ENCODE measurements at places on chromosomes 3 and 15.
A peak's percentile ranks its signal among the peaks of the same experiment; 100 is the strongest.

GRCh38 chr15:90142216-90143165 is 40.2 kb upstream of the IDH2 start:
- no peak for DNase-seq

GRCh38 chr3:178434206-178434805 is 101.9 kb upstream of the KCNMB2 start:
- no peak for DNase-seq

- no peak for DNase-seq
Measured at GRCh38 chr15:52234596-52235541, 43.7 kb upstream of the GNB5 start.

DNA sequence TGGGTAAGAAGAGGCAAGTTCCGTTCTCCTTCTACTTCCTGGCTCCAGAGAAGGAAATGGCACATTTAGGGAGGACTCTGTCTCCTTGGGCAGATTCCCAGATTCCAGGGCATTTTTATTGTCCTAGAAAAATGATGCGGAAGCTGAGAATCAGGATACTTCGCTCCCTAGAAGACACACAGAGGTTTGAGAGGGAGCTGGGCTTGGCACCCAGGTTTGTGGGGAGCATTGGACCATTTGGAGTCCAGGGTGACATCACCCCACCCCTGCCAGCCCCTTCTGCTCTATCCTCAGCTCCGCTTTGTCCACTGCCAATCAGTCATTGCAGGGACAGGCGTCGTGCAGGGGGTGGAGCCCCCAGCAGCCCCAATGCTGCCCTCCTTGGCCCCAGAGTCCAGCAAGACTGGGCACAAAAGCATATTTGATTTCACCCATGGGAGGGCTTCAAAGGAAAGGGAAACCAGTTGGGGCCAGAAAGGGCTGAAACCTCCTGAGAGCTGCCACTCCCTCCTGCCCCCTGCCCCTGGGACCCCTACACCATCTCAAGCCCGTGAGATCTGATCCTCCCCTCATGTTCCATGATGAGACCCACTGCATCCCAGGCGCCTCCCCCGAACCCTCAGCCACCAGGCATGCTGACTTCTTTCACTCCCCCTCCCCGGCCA is 129.8 kb upstream of the MEF2A start:
- no peak for DNase-seq

DNA sequence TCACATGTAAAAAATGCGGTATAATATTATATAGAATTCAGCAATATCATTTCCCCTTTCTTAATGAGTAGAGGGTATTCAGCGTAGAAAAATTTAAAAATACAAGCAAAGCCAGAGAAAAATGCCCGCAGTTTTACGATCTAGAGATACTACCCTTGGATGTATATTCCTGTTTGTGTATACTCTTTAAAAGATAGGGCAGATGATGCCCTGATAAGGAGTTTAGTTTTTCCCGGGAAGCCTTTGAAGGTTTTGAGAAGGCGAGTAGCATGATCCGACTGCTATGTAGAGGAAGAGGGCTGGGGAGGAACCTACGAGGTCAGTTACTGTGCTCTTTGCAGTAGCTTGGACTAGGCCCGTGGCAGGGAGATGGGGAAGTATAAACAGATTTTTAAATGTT is 1.2 kb downstream of the YEATS2 start:
- DNase-seq: no peak

DNA sequence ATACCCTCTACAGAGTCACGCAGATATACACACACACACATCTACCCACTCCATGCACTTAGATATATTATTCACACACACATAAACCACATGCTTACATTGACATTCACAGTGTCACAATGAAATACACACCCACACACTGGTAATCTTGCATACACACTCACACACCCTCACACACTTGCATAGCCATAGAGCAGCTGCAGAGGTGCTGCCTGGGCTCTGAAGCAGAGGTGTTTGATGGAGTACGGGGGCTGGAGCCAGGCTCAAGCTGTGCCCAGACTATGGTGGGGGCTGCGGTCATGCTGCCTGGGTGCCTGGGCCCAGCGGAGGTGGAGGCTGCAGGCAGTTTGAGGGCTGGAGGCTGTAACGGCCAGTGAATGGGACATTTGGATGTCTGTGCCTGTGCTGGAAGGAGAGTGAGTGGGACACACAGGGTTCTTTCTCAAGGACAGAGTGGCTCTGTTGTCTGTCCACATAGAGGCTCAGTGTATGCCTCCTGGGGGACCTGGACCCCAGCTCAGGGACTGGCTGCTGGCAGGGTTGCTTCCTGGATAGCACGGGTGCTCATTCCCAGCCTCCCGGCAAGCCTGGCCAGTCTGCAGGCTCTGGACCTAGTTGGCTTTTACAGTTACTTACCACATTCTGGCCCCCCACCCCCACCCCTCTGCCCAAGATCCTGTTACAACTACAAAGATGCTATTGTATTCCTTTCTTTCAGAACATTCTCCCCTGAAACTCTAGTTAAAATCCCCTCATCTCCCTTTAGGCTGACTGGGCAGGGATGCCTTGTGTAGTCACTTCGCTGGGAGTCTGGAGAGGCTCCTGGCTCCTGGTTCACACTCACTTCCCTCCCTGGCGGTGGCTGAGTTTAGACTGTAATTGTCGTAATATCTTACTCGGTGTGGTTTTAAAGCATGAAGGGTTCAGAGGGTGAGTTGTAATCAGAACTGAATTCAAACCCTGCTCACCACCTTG is 12.5 kb downstream of the GASK1A start:
- DNase-seq: peak; percentile 67

- no peak for DNase-seq
Measured at GRCh38 chr3:60079076-60079475, 1029.3 kb upstream of the CFAP20DC start.

- no peak for DNase-seq
Measured at GRCh38 chr3:134407239-134407625, 33.0 kb upstream of the AMOTL2 start.

DNA sequence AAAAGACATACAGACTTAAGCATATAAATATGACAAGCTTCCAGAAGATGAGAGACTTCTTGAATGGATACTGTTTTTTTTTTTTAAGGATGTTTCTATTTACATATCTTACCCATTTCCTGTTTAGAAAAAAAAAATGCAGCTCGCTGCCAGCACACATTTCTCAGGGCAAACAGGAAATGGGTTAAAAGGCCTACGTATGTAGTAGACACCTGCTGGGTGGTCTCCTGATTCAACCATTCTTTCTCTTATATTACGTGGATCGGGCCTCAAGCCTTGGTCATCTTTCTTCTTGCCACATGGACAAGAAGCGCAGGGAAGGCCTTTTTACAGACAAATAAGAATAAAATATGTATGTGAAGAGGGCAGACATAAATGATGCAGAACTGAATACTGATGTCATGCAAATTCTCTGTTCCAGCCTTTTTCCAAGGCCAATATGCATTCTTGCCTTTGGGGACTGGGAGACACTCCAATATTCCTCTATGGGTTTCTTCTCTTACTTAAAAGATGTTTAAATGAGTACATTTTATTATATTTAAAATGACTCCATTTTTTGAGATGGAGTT is 35.0 kb upstream of the TJP1 start:
- no peak for DNase-seq

DNA sequence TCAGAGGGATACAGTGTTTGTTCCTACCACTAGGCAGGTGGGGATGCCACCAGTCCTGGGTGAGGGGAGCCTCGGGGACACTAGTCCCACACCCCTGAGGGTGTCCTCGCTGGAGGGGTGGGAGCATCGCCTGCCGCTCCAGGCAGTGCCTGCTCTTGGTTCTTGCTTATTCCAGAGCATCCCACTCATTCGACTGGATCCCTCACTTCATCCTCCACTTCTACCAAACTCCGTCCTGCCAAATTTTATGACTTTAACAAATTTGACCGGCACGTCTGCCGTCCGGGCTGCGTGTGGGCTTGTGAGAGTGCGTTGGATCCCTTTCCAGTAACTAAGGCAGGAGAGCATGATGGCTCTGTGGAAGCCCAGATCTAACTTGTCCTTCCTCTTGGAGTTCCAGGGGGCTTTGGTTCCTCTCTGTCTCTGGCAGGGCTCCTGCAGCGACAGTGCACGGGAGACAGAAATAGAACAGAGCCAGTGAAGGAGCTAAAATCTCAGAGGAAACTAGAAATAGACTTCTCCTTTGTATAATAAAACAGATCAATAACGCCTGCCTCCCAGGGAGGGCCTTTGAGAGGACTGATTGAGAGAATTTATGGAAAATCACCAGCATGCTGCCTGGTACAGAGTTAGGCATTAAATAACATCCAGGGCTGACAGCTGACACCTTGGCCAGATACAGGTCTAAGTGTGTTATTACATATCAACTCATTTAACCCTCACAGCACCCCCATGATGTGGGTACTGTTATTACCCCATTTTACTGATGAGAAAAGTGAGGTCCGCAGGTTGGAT is 34.5 kb downstream of the MGLL start:
- DNase-seq: no peak

DNA sequence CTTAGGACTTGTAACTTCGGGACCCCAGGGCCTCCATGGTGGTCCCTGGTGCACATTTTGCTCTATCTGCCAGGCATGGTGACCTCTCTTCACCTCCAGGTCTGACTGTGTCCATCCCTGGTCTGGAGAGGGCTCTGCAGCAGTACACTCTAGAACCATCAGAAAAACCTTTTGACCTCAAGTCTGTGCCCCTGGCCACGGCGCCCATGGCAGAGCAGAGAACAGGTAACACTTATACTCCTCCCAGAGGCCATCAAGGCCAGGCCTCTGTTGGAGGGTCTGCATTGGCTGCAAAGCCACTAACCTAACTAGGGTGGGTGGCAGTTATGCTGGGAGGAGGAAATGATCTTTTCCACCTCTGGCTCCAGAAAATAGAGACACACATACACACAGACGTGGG is 10.3 kb upstream of the HMCES start:
- no peak for DNase-seq

- DNase-seq: no peak
Measured at GRCh38 chr15:52491472-52491871, 37.2 kb downstream of the MYO5A start.

DNA sequence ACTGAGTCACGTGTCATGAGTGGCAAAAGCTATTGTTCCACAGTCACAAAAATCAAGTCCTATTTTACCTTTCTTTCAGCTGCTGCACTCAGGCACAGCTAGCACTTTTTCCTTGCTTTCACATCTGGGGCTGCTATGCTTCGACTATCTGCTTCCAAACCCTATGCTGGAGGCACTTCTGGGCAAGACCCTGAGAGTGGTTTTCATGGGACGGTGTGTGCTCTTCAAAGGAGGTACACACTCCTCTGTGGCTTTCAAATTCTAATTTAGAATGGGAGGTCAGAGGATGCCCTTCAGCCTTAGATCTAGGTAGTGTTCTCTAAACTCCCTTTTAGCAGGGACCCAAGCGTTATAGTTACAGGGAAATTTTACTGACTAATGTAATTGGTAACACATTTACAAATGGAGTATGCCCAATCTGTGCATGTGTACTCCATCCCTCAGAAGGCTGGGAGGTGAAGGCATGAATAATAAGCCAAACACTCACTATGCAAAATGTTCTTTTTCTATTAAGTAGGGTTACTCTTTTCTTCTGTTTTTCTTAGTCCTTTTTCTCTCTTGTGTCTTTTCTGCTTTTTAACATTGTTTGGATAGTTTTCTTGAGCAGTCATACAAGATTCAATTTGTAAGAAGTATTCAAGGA is 188.3 kb downstream of the LSAMP start:
- DNase-seq: no peak

- DNase-seq: no peak
Measured at GRCh38 chr15:88403351-88403791, 63.8 kb downstream of the MRPL46 start.

GRCh38 chr3:138775254-138775595 is 59.5 kb downstream of the PIK3CB start:
- no peak for DNase-seq

GRCh38 chr3:119518026-119518425 is 19.7 kb downstream of the TIMMDC1 start:
- no peak for DNase-seq

- no peak for DNase-seq
Measured at GRCh38 chr3:191324936-191325335, 4.3 kb upstream of the CCDC50 start.

GRCh38 chr15:48842501-48842900 is 31.6 kb upstream of the CEP152 start:
- DNase-seq: no peak

GRCh38 chr3:119619094-119619493 is 21.4 kb downstream of the PLA1A start:
- no peak for DNase-seq

DNA sequence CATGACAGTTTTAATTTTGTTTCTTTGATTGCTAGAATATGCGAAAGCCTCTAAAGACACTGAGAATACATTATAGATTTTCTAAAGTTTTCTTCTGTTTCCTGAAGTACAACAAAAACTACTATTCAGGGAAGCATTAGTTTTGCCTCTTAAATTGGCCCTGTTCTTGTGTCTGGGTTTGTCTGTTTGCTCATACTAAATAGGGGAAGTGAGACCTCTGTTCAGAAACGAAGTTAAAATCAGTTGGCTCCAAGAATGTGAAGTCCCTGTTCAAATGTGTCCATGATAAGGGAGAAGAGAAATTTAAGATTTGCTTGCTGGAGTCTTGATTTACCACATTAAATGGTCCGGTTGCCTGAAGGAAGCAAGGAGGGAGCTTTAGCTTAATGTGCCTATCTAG is 327.3 kb upstream of the GBE1 start:
- no peak for DNase-seq

GRCh38 chr15:70627734-70628548 is 135.4 kb downstream of the UACA start:
- no peak for DNase-seq

- no peak for DNase-seq
Measured at GRCh38 chr3:127800508-127800907, 21.8 kb downstream of the MGLL start.

GRCh38 chr15:72890043-72890442 is 106.5 kb upstream of the ADPGK start:
- DNase-seq: no peak

- DNase-seq: no peak
Measured at GRCh38 chr3:88167173-88167572, 17.4 kb downstream of the C3orf38 start.

DNA sequence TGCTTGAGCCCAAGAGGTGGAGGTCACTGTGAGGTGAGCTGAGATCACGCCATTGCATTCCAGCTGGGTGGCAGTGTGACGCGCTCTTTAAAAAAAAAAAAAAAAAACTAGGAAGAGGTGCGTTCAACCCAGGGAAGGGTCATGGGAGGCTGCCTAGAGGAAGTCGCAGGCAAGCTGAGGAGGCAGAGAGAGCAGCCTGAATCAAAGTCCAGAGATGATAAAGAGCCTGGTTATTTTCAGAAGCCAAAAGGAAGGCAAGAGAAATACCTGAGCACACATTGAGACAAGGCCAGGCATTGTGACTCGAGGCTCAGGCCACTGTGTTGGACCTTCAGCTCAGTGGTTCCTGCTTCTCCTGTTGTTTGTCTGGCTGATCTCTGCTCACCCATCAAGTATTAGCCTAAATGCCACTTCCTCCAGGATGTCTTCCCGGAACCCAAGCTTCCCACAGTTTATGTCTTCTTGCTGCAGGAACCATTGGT is 16.1 kb upstream of the GCNT3 start:
- no peak for DNase-seq

- DNase-seq: peak; percentile 86
Measured at GRCh38 chr15:68812597-68813431, 7.9 kb downstream of the ANP32A start.

All from right cardiac atrium (tissue), 5 donors.